CD4-positive, alpha-beta T cell treated with Interleukin-15 for 4 hours (primary cell): ENCODE measurements at places on chromosomes 7 and 10.

DNA sequence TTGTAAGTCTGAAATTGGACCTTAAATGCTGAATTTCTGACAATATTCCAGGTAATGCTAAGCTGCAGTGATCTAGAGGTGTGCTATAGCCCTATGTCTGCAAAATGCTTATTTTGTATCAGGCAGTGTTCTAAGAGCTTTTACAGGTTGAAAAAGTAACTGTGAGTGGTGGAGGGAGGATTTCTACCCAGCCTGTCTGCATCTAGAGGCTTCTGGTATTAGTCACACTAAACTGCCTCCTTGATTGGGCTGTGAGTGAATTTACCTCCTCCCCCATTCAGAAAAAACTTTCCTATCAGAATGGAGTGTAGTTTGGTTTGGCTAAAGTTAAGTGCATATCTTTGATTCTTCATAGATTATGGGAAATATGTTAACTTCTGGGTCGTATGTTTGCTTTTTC is 56.8 kb downstream of the BBS9 start:
- DNase-seq, result no peak

GRCh38 chr7:20164425-20165145 is 52.6 kb downstream of the MACC1 start:
- no peak for DNase-seq

GRCh38 chr10:106582291-106582690 is 582.2 kb downstream of the SORCS1 start:
- no peak for DNase-seq

DNA sequence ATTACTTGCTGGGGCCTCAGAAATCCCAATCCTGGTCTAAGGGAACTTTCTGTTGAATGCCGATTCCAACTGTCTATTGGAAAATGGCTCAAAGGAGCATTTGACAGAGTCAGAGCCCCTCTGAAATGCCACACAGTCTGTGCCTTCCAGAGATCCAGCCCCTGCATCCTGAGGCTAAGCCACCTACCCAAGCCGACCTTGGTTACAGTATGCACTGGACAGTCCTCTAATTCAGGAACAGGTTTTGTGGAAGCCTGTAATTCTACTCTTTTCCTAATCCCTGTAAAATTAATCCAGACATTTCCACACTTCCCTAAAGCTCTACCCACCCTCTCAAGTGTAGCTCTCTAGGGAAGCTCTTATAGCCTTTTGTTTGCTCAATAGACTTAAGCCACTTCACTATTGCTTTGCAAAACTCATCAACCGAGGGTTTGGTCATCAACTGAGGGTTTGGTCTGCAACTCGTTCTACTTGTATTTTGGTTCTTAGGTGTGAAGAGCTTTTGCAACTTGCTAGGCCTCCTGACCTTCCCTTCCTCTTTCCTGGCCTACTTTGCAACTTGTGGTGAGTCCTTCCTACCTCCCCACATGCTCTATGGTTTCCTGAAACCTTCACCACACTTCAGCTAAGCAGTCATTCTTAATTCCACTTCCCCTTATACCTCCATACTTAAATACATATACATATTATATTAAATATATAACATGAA is 364.8 kb downstream of the SFMBT2 start:
- DNase-seq, result peak; percentile 51

DNA sequence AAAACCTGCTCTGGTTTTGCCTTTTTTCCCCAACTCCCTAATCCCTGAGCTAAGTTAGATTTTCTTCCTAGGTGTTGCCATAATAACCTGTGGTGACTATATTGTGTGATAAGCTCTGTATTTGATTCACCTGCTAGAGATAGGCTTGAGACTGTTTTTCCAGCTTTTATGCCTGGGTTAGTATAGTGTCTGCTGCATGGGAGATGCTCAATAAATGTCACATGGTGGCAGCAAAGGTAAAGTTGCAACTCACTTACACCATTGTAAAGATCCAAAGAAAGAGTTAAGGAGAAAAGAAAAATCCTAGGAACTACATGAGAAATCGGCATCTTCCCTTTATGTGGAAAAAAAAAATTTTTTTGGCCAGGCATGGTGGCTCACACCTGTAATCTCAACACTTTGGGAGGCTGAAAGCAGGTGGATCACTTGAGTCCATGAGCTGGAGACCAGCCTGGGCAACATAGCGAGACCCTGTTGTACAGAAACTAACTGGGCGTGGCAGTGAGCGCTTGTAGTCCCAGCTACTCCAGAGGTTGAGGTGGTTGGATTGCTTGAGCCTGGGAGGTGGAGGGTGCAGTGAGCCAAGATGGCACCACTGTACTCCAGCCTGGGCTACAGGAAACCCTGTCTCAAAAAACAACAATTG is 3.7 kb downstream of the CCNJ start:
- no peak for DNase-seq

DNA sequence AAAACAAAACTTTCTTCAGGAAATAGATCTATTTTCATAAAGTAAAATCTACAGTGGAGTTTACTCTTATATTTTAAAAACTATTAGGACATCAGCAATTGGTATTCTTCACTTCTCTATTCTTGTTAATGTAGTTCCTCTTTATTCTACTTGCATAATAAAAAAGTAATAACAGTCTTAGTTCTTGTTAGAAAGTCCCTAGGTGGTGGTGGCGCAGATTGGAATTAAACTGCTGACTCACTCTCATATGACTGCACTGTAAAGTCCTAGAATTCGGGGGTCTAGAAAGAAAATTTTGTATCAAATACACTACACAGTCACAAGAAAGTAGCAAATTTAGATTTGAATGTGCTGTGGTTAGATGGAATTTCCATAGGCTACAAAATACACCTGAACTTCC is 44.6 kb upstream of the TES start:
- DNase-seq, result no peak

DNA sequence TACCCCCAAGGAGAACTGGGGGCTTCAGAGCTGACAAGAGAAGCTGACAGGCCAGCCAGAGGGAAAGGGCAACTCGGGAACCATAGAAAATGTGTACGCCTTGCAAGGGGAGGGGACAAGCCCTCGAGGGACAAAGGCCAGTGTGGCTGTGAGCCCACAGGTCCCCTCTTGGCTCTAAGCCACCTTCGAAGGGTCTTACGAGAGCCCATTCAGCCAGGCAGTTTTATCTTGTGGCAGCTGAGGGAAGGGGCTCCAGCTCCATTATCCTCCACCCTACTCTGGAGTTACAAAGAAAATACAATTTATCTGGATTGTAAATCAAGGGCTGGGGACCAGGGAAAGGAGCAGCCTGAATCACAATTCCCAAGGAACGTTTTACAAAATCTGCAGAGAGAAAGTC is 159.5 kb upstream of the ZMIZ1 start:
- no peak for DNase-seq

- no peak for DNase-seq
Measured at GRCh38 chr7:27960415-27960814, 220.2 kb downstream of the JAZF1 start.
